ENCODE measurements at places on chromosomes 6 and 20.

- DNase-seq: no peak
- H3K27ac ChIP-seq: no peak overlapping the region
- no peaks in the 10 kb centered on the region for H3K36me3 ChIP-seq
- H3K4me1 ChIP-seq: no peaks in the 10 kb centered on the region
These were observed 30.2 kb upstream of the FOXQ1 start for GRCh38 chr6:1281746-1282145.

GRCh38 chr20:23404196-23404595 is 17.1 kb downstream of the NAPB start:
- H3K4me3 ChIP-seq: no peak overlapping the region
- H3K36me3 ChIP-seq: peaks cover 8% of the 10 kb centered on the region
- no peak for DNase-seq
- H3K27ac ChIP-seq: peak overlapping the region; percentile 3
- peaks cover 44% of the 10 kb centered on the region for H3K4me1 ChIP-seq
- no peaks in the 10 kb centered on the region for H3K27me3 ChIP-seq

GRCh38 chr6:129686941-129687627 is 22.9 kb downstream of the ARHGAP18 start:
- DNase-seq: peak; percentile 32
- H3K27ac ChIP-seq: peak overlapping the region; percentile 70
- H3K36me3 ChIP-seq: peaks cover 3% of the 10 kb centered on the region
- H3K27me3 ChIP-seq: no peaks in the 10 kb centered on the region
- H3K4me3 ChIP-seq: peak overlapping the region; percentile 76

DNA sequence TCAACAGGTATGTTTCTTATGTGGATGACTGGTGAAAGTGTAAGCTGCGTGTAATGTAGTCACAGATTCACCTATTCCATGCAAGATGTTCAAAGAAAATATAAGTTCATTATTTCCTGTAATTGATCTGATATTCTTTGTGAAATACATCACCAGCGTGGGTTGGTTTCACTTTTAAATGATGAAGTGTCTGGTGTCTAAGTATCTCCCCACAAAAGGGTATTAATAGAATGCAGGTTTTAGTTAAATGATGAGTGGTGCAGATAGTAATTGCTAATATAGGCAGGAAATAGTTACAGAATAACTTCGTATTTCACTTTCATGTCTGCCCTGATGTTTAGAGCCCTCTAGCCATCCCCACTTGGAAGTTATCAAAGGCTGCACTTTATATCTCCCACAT is 22.2 kb downstream of the PGBD1 start:
- peaks cover 14% of the 10 kb centered on the region for H3K4me1 ChIP-seq
- peaks cover 7% of the 10 kb centered on the region for H3K27me3 ChIP-seq
- H3K36me3 ChIP-seq: no peaks in the 10 kb centered on the region
- DNase-seq: no peak

DNA sequence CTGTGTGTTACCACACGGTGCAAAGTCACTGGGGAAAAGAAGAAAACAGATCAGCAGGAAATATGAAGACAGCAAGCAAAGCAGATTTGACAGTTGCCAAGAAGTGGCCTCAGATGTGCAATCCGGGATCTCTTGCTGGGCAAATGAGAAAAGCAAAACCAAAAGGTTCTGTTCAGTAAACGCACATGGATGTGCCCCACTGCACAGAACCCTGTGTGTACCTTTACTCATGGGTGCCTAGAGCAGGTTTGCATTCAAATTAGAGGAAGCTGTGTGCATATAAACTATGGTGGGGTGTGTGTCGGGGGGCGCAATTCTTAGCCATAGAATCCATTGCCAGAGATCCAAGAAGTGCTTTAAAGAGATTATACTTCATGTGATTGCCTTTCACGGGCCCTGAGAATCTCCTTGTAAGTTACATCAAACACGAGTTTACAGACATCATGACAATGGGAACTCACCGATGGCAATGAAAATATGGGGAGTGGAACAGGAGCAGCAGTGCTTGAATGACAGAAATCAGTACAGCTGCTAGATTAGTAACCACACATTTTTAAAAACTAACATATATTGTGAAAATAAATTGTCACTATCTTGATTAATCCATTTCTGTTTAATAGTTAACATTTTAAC is 154.3 kb downstream of the ADGRG6 start:
- DNase-seq: no peak
- H3K27ac ChIP-seq: no peak overlapping the region
- peaks cover 25% of the 10 kb centered on the region for H3K27me3 ChIP-seq

GRCh38 chr6:119105282-119105681 is 26.8 kb upstream of the FAM184A start:
- H3K36me3 ChIP-seq: no peaks in the 10 kb centered on the region
- H3K27ac ChIP-seq: no peak overlapping the region
- DNase-seq: no peak
- peaks cover 10% of the 10 kb centered on the region for H3K27me3 ChIP-seq

GRCh38 chr20:33900521-33901131 is 89.5 kb downstream of the CHMP4B start:
- H3K4me3 ChIP-seq: no peak overlapping the region
- DNase-seq: no peak
- H3K27me3 ChIP-seq: peaks cover 48% of the 10 kb centered on the region
- H3K4me1 ChIP-seq: no peaks in the 10 kb centered on the region
- H3K36me3 ChIP-seq: no peaks in the 10 kb centered on the region

GRCh38 chr6:135739288-135739687 is 112.2 kb upstream of the PDE7B start:
- no peak overlapping the region for H3K27ac ChIP-seq
- no peaks in the 10 kb centered on the region for H3K27me3 ChIP-seq

- no peak overlapping the region for H3K4me3 ChIP-seq
- DNase-seq: no peak
- no peaks in the 10 kb centered on the region for H3K36me3 ChIP-seq
- H3K4me1 ChIP-seq: no peaks in the 10 kb centered on the region
These were observed 65.1 kb downstream of the CGA start for GRCh38 chr6:87029711-87030314.
